ENCODE measurements at places on chromosomes 11 and 22. TPM values are rescaled to one million over a fixed set of nuclear protein-coding genes. Genes with fewer than 3 reads are reported as not detected.

The SHISA8 gene
- total RNA-seq = not detected

The CCDC157 gene
- total RNA-seq = 5.6 TPM

The ATG2A gene
- 5.5 TPM for total RNA-seq

The PRR5L gene
- total RNA-seq = 3.1 TPM

The METTL15 gene
- total RNA-seq = 25.6 TPM

The APOL6 gene
- total RNA-seq = 2.2 TPM

The PKDREJ gene
- under 0.01 TPM for total RNA-seq

The PTGDR2 gene
- 1.6 TPM for total RNA-seq

The OR6A2 gene
- total RNA-seq = 0.47 TPM

The SLC17A6 gene
- total RNA-seq = 21.2 TPM

The MMP8 gene
- 0.16 TPM for total RNA-seq

The KAT5 gene
- 43.8 TPM for total RNA-seq

The KRTAP5-7 gene
- total RNA-seq = not detected

The OR52I2 gene
- total RNA-seq = not detected

The MUC5AC gene
- total RNA-seq = not detected

The OR8G1 gene
- total RNA-seq = not detected

The TSGA10IP gene
- not detected for total RNA-seq

The NECTIN1 gene
- 17.5 TPM for total RNA-seq

The CNGA4 gene
- 0.31 TPM for total RNA-seq

The VSIG10L2 gene
- total RNA-seq = not detected

All from occipital lobe (tissue), 3 donors.